HepG2 (cell line): ENCODE measurements at places on chromosomes 12 and 14. TPM values are rescaled to one million over a fixed set of nuclear protein-coding genes. Genes with fewer than 3 reads are reported as not detected.

The LALBA gene
- total RNA-seq: not detected in 2 replicates

- H3K4me3 ChIP-seq: no peak overlapping the region
- H3K36me3 ChIP-seq: no peaks in the 10 kb centered on the region
- H3K27ac ChIP-seq: no peak overlapping the region
- DNase-seq: no peak
Observed at GRCh38 chr12:111033281-111034082, 113.1 kb upstream of the MYL2 start.

The LRRC43 gene
- not detected in 2 replicates for total RNA-seq

The ADCY6 gene
- total RNA-seq: 6.8 and 10.6 TPM in 2 replicates

- no peaks in the 10 kb centered on the region for H3K27me3 ChIP-seq
- no peaks in the 10 kb centered on the region for H3K36me3 ChIP-seq
- H3K4me1 ChIP-seq: no peaks in the 10 kb centered on the region
Observed at GRCh38 chr12:25584596-25584995, 31.5 kb upstream of the LMNTD1 start.

- no peaks in the 10 kb centered on the region for H3K4me1 ChIP-seq
- no peak for DNase-seq
- H3K36me3 ChIP-seq: no peaks in the 10 kb centered on the region
- no peak overlapping the region for H3K27ac ChIP-seq
Observed at GRCh38 chr12:33650832-33651231, 211.2 kb upstream of the SYT10 start.

DNA sequence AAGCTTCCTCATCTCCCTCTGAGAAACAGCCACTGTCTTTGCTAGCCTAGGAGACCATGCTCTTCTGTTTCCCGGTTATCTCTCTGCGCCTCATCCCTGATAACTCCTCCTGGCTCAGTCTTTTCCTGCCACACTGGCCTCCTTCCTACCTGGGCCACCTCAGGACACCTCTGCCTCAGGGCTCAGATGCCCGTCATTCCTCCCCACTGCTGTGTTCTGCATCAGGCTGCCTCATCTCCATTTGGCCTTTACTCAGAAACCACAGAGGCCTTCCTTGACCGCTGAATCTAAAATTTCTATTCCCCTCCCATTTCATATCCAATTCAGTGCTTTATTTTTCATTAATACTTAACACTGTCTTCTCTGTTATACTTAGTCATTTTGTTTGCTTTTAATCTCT is 311.0 kb upstream of the RGS6 start:
- H3K36me3 ChIP-seq: no peaks in the 10 kb centered on the region
- H3K4me3 ChIP-seq: no peak overlapping the region
- DNase-seq: no peak
- peaks cover 15% of the 10 kb centered on the region for H3K4me1 ChIP-seq
- H3K27ac ChIP-seq: no peak overlapping the region

The GLI1 gene
- 0.20 TPM in 1 of 2 replicates, not detected in the other for total RNA-seq

DNA sequence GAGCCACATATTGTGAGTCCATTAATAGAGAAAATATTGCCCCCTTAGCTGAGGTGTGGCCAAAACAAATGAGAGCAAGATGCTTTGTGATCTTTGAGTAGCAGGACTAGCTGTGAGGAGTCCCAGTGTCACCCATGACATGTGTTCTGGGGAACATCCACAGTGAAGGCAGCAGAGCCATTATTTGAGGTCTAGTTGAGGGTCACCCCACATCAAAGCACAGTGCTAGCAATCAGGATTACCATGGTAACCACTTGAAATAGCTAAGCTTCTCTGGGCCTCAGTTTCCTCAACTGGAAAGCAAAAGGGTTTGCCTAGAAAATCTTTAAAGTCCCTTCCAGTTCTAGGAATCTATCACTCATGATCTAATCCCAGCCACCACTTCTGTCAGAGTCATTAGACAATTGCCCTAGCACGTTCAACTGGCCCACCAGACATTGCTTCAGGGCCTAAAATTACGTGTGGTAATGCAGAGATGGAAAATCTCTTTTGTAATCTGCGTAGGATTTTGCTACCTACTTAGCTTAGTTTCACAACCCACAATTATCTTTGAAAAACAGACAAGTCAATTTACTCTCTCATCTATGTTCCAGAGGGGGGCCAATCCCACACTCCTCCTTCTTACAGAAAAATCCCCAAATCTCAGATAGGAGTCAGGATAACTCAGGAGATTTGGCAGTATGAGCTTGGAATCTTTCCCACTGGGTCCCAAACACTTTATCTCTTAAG is 251.2 kb upstream of the EGLN3 start:
- no peaks in the 10 kb centered on the region for H3K36me3 ChIP-seq
- no peak overlapping the region for H3K27ac ChIP-seq
- H3K4me1 ChIP-seq: no peaks in the 10 kb centered on the region
- H3K27me3 ChIP-seq: no peaks in the 10 kb centered on the region

DNA sequence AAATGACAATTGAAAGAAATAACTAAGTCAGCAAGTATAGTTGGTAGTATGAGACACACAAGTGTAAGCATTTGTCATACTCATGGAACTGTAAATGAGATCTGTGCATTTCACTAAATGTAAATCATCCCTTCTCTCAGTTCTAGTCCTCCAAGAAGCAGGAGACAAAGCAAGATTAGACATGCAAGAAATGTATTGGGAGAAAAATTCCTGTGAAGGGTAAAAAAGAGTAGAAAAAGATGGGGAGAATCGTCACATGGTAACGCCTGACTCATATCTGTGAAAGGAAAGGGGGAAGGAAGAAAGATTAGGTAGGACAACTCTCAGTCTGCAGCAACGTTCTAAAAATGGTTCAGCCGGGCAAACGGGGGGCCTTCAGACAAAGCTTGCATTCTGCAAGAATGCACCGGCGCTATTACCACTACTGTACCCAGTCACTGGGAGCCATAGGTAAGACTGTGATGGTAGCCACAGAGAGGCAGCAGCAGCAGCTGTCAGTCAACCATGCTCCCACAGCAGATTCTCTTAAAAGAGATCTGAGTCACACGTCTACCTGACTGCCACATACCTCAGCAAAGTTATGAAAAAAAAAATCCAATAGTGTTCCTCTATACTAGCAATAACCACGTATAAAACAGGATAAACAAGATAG is 18.0 kb upstream of the RFX4 start:
- H3K4me3 ChIP-seq: no peak overlapping the region
- no peaks in the 10 kb centered on the region for H3K4me1 ChIP-seq
- DNase-seq: no peak
- no peaks in the 10 kb centered on the region for H3K36me3 ChIP-seq
- H3K27ac ChIP-seq: no peak overlapping the region
- H3K27me3 ChIP-seq: no peaks in the 10 kb centered on the region; the same call in 1 of the 2 replicates

- H3K27me3 ChIP-seq: no peaks in the 10 kb centered on the region
- no peaks in the 10 kb centered on the region for H3K36me3 ChIP-seq
- peaks cover 65% of the 10 kb centered on the region for H3K4me1 ChIP-seq
- no peak for DNase-seq
Observed at GRCh38 chr14:68718023-68718990, 74.6 kb downstream of the ZFP36L1 start.

The LYSET gene
- 19.1 and 20.1 TPM in 2 replicates for total RNA-seq

DNA sequence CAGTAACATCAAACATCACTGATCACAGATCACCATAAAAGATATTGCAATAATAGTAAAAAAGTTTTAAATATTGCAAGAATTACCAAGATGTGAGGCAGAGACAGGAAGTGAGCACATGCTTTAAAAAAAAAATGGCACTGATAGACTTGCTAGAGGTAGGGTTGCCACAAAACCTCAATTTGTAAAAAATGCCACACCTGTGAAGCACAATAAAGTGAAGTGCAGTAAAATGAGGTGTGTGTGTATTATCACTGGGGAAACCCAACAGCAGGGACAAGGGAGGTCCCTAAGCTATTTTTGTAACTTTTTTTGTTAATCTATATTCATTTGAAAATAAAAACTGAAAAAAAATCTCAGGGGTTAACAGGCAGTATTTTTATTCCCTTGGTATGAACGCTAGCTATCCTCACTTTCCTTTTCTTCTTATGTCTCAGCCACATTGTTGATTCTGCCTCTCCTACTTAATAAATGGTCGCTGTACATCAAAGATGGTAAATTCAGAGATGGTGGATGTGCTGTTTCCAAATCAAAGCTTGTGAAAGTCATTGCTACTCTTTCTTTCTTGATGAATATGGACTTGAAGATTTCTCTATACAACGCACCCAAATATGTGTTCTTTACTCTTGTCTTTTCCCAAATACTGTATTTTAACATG is 14.0 kb upstream of the KLRD1 start:
- DNase-seq: no peak
- H3K27me3 ChIP-seq: no peaks in the 10 kb centered on the region
- H3K4me1 ChIP-seq: no peaks in the 10 kb centered on the region

DNA sequence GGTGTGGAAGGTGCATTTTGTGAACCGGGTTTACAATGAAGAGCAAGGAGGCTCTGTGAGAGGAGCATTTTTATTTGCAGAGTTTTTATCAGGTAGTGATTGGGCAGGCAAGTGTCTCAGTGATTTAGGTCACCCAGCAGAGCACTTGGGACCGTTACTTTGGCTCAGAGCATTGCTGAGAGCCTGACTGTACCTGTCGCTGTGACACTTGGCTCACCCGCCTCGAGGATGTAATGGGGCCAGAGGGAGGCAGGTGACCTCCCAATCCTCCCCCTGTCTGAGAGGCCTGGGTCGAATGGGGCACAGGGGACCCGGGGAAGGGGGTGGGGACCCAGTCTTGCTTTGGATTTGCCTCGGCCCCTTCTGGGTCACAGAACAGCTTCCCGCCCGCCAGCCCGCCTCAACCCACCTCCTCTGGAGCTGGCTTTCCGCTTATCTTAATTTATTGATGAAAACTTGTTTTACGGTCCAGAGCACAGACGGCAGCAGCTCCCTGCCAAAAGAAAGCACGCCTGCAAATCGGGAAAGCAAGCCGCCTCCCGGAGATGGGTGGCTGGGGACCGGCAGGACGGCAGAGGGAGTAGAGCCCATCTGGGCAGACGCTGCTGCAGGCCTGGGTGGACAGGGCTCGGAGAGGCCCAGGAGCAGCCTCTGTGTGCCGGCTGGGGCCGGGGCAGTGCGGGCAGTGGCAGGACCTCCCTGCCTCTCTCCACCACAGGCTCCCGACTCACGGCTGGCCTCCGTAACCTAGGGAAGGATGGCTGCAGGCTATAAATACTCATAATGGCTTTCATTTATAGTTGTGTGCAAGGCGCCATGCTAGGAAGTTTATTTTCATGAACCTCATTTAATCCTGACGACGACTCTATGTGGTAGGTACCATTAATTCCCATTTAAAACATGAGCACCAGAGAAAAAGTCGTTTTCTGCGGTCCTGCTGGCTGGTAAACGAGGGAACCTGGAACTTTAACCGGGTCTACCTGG is 187.1 kb downstream of the TSPAN9 start:
- H3K27me3 ChIP-seq: no peaks in the 10 kb centered on the region
- no peaks in the 10 kb centered on the region; the same call in 1 of the 2 replicates for H3K36me3 ChIP-seq
- no peak overlapping the region for H3K27ac ChIP-seq

The LYZ gene
- 1,312 and 2,054 TPM in 2 replicates for total RNA-seq

The ACSS3 gene
- total RNA-seq: 86.3 and 95.7 TPM in 2 replicates

- H3K27ac ChIP-seq: no peak overlapping the region
- peaks cover 6% of the 10 kb centered on the region; the same call in 1 of the 3 replicates for H3K27me3 ChIP-seq
- H3K36me3 ChIP-seq: no peaks in the 10 kb centered on the region
- peaks cover 45% of the 10 kb centered on the region for H3K4me1 ChIP-seq
- no peak overlapping the region for H3K4me3 ChIP-seq
Observed at GRCh38 chr14:22900081-22900799, 17.2 kb downstream of the REM2 start.

DNA sequence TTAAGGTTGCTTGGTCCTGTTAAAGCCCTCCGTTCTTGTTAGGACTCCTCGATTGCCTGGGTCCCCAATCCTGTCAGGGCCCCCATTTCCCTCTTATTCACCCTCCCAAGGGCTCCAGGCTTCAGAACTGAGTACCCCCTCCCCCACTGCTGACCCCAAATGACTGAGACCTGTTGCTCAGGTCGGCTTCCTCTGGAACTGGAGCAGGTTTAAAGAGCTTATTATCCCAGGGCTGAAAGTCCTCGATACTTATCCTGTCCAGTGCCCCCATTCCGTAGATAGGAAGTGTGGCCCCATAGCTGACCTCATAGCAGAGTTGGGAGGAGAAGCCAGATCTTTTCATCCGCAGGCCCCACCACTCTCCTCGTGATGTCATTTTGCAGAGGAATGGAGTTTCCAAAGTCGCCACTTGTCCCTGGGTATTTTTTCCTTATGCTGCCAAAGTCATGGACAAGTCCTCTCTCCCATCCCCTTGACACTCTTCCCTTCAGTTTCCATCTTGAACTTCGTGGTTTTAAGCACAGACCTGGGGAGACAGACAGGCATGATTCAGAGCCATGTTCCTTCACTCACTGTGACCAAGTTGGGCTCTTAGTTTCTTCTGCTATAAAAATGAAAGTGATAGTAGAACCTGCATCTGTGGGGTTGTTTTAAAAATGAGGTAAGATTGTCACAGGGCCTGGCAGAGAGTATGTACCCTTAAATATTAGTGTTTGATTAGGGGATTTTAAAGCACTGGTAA is 1.2 kb downstream of the USP30 start:
- peaks cover 12% of the 10 kb centered on the region for H3K4me1 ChIP-seq
- H3K4me3 ChIP-seq: peak overlapping the region; percentile 77
- peak overlapping the region; percentile 85 for H3K27ac ChIP-seq
- no peaks in the 10 kb centered on the region for H3K36me3 ChIP-seq
- DNase-seq: peak; percentile 49
- H3K27me3 ChIP-seq: no peaks in the 10 kb centered on the region; the same call in 2 of the 3 replicates

The TCL1B gene
- not detected in 2 replicates for total RNA-seq

The IL26 gene
- total RNA-seq: not detected in 2 replicates

The DNAI7 gene
- total RNA-seq: 0.04 TPM in 1 of 2 replicates, not detected in the other

The TESPA1 gene
- not detected in 2 replicates for total RNA-seq

- no peaks in the 10 kb centered on the region for H3K36me3 ChIP-seq
- no peak overlapping the region for H3K4me3 ChIP-seq
- peaks cover 25% of the 10 kb centered on the region for H3K4me1 ChIP-seq
- no peak for DNase-seq
- no peaks in the 10 kb centered on the region for H3K27me3 ChIP-seq
- H3K27ac ChIP-seq: no peak overlapping the region
Observed at GRCh38 chr12:63897931-63898330, 53.4 kb downstream of the SRGAP1 start.

DNA sequence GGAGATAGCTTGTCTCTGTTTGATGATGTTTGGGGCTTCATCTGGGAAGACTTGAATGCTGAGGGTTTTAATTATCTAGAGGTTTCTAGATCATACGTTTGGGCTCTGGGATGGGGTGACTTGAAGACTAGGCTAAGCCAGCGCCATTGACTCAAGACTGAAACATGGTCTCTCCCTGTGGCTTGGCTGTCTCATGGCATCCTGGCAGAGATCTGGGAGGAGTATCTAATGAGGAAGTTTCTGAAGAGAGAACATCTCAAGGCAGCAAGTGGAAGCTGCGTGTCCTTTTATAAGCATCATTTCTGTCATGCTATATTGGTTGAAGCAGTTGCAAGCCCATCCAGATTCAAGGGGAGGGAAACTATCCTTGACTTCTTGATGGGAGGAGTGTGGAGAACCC is 104.8 kb downstream of the UNC79 start:
- H3K4me1 ChIP-seq: no peaks in the 10 kb centered on the region
- H3K36me3 ChIP-seq: no peaks in the 10 kb centered on the region
- no peak overlapping the region for H3K27ac ChIP-seq
- DNase-seq: no peak

The SPIC gene
- total RNA-seq: not detected in 2 replicates

- H3K4me3 ChIP-seq: peak overlapping the region; percentile 5; the same call in 1 of the 2 replicates
- H3K27ac ChIP-seq: peak overlapping the region; percentile 66
- no peaks in the 10 kb centered on the region; the same call in 1 of the 2 replicates for H3K27me3 ChIP-seq
- peak; percentile 83 for DNase-seq
Observed at GRCh38 chr14:73478684-73479083, 12.0 kb upstream of the RIOX1 start.

The NKX2-1 gene
- not detected in 2 replicates for total RNA-seq

- H3K36me3 ChIP-seq: no peaks in the 10 kb centered on the region; the same call in 1 of the 2 replicates
- DNase-seq: no peak
- H3K27me3 ChIP-seq: no peaks in the 10 kb centered on the region
- no peak overlapping the region for H3K27ac ChIP-seq
- no peak overlapping the region for H3K4me3 ChIP-seq
Observed at GRCh38 chr12:64083285-64084210, 138.5 kb downstream of the KICS2 start.
